ENCODE measurements at places on chromosomes 6 and 20.

- DNase-seq: no peak
These were observed 15.0 kb downstream of the CALHM6 start for GRCh38 chr6:116476002-116476678.

GRCh38 chr6:92681401-92681800 is 738.0 kb downstream of the EPHA7 start:
- no peak for DNase-seq

GRCh38 chr6:38648629-38649028 is 8.9 kb upstream of the BTBD9 start:
- no peak for DNase-seq

GRCh38 chr20:4635781-4636180 is 85.9 kb upstream of the PRND start:
- no peak for DNase-seq

DNA sequence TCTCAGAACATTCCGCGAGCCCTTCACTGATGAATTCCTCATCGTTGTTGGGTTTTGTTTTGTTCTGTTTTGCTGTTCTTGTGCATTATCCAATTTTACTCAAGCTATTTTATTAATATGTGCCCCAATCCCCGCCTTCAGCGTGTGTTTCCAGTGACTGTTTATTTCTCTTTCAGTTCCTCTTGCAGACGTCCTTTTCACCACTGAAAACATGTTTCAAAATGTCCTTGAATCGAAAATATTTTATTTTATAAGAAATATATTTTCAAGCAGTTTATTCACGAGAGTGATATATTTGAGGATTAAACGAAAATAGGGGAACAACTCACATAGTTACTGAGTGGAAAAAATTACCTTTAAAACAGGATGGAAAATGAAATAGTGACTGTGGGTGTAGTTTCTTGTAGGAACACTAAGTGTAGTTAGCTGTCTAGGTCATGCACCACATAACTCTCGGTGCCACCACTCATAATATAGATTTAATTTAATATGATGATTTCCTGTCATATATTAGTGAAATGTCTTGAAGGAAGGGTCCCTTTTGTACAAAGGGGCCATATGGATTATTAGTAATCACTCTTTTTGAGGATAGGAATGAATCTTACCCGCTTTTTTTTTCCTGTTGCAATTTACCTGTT is 45.3 kb upstream of the HDDC2 start:
- no peak for DNase-seq

DNA sequence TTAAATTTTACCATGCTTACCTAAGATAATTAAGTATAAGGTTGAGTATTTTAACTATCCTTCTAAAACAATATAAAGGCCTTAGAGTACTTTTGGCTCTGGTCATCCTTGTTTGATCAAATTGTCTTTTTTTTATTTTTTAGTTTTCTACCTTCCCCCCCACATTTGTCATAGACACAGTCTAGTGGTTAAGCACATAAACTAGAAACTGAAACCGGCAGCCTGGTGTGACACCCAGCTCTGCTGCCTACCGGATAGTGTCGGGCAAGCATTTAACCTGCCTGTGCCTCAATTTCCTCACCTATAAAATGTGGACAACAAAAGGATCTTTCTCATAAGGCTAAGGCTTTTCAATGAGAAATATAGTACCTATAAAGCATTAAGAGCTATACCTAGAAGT is 21.6 kb upstream of the TULP4 start:
- DNase-seq: no peak

- DNase-seq: no peak
These were observed 917 bp downstream of the C6orf120 start for GRCh38 chr6:169702840-169703246.
